Fibroblast of skin of scalp (primary cell): ENCODE measurements at places on chromosomes 16 and 17.
A peak's percentile ranks its signal among the peaks of the same experiment; 100 is the strongest.

DNA sequence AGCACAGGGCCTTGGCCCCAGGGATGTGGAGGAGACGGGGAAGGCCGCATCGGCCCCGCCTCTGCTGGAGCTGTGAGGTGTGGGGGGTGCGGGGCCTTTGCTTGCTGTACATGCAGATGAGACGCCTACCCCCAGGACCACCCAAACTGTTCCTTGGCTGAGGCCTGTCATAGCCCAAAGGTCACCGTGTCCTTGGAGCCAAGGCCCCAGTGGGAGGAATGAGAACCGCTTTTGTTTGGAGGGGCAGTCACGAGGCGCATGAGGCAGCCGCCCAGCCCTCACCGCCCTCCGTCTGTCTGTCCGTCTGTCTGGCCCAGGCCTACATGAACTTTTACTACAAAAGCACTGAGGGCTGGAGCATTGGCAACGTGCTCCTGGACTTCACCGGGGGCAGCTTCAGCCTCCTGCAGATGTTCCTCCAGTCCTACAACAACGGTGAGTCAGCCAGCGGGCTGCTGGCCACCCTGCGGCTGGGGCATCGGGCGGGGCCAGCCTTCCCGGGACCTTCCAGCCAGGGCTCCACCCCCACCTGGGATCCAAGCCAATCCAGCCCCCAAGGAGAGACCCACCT is 8.8 kb downstream of the TAX1BP3 start:
- peak; percentile 73 for DNase-seq

GRCh38 chr17:20800146-20800545 is 220.6 kb downstream of the CDRT15L2 start:
- DNase-seq: peak; percentile 49

GRCh38 chr16:50711862-50712559 is 18.6 kb downstream of the NOD2 start:
- no peak for DNase-seq

GRCh38 chr16:3259836-3260235 is 3.4 kb upstream of the MEFV start:
- DNase-seq: no peak

- peak; percentile 93 for DNase-seq
Measured at GRCh38 chr17:45172541-45173286, 11.0 kb downstream of the HEXIM2 start.

- DNase-seq: no peak
Measured at GRCh38 chr16:87295259-87295658, 21.9 kb downstream of the C16orf95 start.

DNA sequence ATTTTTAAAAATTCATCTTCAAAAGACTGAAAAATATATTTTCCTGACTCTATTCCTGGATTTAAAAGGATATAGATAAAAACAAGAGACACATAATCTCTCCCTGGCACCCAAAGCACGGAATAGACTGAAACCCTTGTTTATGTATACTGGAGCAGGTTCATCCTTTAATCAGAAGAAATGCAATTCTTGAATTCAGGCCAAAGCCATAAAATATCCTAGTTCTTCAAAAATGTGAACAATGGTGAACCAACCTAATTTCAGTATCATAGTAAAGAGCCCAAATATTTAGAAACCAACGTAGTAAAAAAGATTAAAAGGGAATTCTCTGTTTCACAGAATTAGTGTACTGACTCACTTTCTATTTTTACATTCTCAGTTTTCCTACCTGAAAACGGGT is 188.5 kb upstream of the C17orf78 start:
- DNase-seq: no peak

DNA sequence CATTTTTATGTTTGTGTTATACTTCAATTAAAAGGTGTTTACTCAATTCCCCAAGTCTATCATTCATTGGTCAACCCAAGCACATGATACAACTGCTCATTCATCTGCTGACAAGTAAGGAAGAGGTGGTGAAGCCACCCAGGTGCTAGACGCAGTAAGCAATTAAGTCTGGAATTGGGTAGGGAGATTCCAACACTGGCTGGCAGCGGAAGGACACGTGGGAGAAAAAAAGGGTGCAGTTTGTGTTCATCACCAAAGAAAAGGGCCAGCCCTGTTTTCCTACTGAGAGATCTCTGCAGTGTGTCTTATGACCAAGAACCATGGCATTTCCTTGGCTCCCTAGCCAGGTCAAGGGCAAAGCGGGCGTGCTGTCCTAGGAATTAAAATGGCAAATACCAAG is 11.8 kb upstream of the ZNF23 start:
- peak; percentile 6 for DNase-seq

- DNase-seq: no peak
Measured at GRCh38 chr17:44200478-44201155, 933 bp upstream of the ATXN7L3 start.

GRCh38 chr17:29046473-29046839 is 3.5 kb downstream of the PIPOX start:
- no peak for DNase-seq

- DNase-seq: no peak
Measured at GRCh38 chr16:8962393-8963009, 1.2 kb downstream of the USP7 start.

- no peak for DNase-seq
Measured at GRCh38 chr16:89090669-89091426, 2.8 kb upstream of the ACSF3 start.

GRCh38 chr17:82912484-82913089 is 72.8 kb upstream of the ZNF750 start:
- DNase-seq: no peak

- DNase-seq: no peak
Measured at GRCh38 chr17:82960419-82961271, 118.8 kb upstream of the METRNL start.

DNA sequence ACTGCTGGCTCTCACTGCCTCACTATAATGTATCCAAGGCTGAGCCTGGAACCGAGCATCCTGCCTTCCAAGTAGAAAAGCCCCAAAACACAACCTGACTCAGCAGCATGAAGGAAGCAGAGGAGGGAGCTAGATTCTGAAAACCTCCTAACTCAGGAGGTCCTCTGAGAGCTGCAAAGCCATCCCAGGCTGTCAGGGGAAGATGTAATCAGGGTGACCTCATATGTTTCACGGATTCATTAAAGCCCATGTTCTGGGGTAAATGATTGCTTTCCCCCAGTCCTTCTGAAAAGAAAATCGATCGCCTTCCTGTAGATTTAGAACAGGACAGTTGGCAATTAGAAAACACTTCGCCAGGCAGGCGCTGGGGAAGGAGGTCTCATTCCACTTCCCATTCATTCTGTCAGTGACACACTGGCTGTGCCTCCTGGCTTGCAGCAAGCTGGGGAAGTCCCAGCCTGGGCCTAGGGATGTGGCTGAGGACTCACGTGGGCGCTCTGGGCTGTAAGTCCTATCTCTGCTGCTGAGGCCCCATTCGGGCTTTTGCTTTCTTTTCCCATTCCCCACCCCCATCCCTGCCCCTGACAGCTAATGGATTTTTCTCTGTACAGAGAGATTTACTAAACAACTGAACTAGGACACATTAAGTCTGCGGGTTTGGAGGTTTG is 75.7 kb upstream of the TMEM132E start:
- DNase-seq: no peak

DNA sequence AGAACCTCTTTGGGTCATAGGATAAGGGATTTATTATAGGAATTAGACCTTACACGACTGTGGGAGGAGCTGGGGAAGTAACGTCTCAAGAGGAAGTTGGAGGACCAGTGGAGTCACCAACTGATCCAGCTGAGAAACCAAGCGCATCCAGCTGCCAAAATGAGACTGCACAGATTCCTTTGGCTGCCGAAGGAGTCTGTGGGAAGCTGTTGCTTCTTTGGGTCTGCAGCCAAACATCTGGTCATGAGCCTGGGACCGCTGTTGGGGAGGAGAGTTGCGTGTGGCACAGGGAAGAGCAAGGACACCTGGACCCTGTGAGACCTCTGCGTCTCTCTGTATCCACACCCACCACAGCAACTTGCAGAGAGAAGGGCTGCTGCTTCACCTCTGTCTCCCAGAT is 2.4 kb upstream of the NACA2 start:
- no peak for DNase-seq

- no peak for DNase-seq
Measured at GRCh38 chr17:51765282-51766135, 393.0 kb downstream of the CA10 start.

GRCh38 chr16:53953336-53953735 is 249.4 kb downstream of the FTO start:
- no peak for DNase-seq

DNA sequence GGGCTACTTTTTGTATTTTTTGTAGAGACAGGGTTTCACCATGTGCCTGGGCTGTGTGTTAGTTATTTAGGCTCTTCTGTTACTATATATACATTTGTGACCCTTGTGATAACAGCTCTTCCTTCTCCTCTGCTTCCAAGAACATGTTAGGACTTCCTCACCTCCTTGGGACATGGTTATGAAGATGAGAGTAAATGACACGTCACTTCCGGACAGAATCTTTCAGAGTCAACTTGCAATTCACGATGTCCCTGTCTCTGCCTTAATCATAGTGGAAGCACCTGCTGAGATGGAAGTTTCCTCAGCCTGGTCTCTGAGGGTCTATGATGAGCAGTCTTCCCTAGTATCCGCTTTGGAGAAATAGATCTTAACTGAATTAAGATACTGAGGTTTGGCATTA is 42.9 kb downstream of the CCDC42 start:
- DNase-seq: no peak

GRCh38 chr16:30004811-30005242 is 6.0 kb downstream of the DOC2A start:
- DNase-seq: no peak
